NCI-H146 (cell line): ENCODE measurements at places on chromosomes 3 and 15.

DNA sequence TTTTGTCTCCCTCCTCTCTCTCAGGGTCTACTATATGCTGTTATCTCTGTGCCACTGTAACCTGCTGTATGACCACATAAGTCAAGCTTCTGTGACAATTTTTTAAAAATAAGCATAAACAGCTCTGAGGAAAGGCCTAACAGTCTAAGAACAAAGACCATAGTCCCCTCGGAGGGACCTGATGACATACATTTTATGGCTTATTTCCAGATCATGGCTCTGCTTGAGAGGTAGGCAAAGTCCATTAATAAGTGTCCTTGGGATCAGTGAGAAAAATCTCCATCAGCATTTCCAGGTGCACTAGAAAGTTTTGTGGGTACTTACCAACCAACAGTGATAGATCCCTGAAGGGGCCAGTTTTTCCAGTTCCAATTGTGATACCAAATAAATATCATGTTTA, 123.8 kb downstream of the TNIK start:
- no peak for DNase-seq

DNA sequence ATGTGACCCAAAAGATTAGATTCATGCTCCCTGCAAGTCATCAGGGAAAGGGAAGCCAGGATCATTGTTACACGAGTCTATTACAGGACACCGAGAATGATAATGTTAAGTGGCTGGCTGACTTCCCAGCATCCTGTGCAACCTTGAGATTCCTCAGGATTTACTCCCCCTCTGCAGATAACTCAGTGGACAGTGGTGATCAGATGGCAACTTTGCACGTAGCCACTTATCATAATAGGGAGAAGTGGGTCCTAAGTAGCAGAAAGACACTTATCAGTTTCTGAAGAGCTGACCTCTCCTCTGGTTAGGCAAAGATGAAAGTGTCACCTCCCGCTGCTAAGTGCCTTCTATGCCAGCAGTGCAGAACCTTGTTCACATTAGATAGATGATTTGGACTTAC, 6.7 kb upstream of the TMPRSS7 start:
- no peak for DNase-seq

DNA sequence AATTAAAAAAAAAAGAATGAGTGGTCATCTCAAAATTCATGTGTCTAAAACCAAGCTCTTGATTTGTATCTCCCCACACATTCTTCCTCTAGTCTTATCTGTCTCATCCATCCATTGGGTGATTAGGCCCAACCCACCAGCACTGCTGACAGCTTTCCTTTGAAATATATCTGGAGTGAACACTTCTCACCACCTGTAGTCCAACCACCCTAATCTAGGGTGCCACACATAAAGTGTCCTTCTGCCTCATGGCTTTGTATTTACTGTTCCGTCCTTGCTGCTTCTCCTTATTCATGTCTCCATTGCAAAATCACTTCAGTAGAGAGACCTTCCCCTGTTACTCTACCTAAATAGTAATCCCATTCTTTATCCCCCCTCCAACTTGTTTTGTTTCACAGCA, 82.4 kb upstream of the PTX3 start:
- no peak for DNase-seq

DNA sequence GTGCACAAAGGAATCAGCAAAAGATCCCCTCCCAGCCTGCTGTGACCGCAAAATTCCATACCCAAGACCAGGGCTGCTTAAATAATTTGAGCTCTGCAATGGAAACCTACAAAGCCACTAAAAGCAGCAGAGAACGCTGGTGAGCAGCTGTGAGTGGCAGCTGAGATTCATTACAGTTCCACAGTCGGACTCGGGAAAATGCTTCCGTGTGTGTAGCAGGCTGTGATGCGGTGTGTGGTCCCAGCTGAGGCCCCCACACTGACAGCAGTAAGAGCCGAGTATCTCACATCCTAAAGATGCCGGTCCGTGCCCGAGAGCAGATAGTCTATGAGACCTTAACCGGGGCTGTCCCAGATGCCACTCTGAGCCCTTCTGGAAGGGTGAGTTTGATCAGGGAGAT, 37.4 kb downstream of the TM2D3 start:
- no peak for DNase-seq

DNA sequence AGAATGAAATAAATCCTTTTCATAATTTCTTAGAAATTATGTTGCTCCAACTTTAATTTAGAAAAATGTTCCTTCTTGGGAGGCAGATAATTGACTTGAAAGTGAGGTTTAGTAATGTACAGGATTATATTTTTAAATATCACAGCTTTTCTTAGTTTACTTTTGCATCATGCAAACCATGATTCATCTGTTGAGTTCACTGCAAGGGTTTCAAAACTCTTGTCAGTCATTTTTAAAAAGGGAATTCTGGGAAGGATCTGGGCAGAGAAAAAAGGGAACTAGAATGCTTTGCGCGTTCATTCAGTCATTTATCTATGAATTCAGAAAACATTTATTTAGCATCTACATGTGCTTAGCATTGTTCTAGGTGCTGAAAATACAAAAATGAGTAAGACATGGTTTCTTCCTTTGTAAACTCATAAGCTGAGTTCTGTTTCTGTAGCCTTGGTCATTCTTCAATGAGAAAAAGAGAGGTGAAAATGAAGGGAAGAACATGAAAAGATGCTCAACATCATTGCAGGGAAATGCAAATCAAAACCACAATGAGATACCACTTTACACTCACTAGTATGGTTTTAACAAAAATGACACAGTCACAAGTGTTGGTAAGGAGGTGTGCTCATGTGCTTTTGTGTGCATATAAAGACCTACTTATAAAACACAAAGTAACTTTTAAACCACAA, 209.1 kb downstream of the NR1D2 start:
- no peak for DNase-seq

DNA sequence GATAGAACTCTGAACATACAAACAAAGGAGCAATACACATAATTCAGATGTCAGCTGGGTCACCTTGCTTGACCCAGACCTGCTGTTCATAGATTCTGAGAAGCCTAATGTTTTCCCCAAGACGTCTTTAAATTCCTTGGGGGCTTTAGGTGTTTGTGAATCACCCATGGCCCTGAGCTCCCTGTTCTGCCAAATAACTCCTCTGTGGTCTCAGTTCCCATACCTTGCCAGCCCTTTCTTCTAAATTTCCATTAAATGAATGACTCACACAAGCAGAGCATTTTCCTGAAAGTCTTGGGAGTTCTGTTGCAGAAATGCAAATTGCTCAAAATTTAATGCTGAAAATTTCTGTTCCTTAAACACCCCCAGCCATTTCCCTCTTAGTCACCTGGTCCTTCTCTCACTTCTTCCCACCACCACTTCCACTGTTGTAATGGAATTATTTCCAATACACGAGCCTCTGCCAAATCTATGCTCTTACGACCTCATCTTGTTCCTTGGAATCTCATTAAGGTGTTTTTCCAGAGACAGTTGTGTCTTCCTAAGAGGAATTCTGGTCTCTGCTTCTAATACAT, 33.4 kb upstream of the PSMD6 start:
- DNase-seq: no peak

DNA sequence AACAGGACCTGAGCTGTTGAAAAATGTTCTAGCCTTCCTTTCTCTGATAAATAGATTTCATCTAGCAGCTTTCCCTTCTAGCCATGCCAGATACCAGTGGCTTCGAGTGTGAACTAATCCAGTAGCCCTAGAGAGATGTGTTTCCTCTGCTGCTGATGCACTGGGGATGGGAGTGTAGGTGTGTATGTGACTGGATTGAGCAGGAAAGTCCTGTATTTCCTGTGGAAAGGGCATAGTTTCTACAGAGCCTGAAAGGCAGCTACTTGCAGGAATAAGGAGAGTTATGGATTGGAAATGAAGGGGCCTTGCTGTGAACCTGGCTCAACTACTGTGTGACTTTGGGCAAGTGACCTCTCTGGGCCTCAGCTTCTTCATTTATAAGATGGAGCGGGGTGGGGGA, 8.6 kb downstream of the TIMP4 start:
- DNase-seq: no peak

DNA sequence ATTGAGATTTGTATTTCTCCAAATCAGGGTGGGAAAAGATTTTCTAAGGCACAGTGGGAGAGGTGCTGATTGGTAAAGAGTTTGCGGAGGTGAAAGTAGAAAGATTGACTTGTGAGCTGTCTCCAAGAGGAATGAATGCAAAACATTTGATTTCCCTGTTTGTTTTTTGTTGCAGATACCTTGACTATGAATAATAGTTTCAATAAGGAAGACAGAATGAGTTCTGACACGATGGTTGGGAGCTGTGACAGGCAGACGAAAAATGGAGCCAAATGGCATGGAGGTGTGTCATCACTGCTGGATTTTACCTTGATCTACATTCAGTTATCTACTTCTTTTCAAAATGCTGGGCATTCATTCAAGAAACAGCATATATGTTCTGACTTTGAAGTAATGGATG, 145.1 kb downstream of the NFKBIZ start:
- DNase-seq: no peak

DNA sequence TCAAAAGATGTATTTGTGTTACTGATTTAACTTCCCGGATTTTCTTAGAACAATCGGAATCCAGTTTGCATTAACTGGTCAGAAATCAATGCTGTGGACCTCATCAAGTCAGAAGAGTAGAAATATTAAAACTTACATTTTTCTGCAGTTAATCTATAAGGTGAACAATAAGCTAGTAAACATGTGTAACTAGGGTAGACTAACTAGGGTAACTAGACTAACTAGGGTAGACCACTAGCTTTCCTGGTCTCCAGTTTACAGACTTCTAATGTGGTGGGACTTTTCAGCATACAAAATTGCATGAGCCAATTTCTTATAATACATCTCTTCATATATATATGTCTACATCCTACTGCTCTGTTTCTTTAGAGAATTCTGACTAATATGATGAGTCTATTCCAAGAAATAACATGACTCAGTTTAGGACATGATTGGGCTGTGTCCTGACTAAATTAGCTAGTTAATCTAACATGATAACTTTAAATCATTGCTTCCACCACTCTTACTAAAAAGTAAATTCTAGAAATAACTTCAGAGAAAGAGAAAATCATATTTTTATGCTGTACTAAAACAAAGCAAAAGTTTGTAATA, 5.3 kb downstream of the PLSCR2 start:
- DNase-seq: no peak

GRCh38 chr15:31342781-31343626, 16.4 kb downstream of the KLF13 start:
- DNase-seq: no peak

DNA sequence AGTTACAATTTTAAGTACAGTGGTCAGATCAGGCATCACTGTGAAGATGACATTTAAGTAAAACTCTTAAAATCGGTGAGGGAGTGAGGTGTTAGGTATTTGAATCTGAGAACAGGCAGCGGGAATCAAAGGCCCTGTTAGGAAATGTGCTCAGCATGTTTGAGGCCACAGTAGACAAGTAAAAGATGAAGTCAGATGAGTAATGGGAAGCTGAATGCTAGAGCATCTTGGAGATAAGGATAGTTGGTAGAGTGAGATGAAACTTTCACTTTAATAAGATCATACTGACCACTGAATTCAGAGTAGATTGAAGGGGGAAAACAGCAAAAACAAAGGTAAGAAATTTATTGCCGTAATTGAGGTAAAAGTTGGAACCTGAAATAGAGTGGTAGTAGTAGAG, 61.6 kb downstream of the DCBLD2 start:
- DNase-seq: no peak
